ENCODE measurements at places on chromosomes 11 and 22.

DNA sequence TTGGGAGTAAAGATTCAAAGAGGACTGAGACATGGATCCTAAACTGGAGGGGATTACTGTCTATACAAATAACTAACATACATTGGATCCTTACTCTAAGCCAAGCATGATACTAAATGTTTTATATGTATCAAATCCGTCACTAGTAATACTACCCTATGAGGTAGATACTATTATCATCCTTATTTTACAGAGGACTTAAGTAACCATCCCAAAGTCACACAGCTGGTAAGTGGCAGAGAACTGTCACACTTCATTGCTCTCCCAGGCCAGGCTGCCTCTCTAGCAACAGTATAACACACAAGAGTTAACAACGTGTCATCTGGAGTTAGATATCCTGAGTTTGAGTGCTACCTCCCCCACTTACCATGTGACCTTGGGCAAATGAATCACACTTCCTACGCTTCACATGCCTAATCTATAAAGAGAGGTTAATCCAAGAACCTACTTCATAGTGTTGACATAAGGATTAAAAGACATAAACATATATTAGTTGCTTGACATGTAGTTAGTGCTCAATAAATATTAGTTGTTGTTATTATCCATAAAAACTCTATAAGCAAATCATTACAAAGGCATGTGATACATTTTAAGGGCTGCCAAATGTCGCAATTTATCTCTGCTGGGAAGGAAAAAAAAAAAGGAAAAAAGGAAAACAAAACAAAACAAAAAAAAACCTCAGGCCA, 33.8 kb upstream of the SPON1 start:
- no peak for DNase-seq

DNA sequence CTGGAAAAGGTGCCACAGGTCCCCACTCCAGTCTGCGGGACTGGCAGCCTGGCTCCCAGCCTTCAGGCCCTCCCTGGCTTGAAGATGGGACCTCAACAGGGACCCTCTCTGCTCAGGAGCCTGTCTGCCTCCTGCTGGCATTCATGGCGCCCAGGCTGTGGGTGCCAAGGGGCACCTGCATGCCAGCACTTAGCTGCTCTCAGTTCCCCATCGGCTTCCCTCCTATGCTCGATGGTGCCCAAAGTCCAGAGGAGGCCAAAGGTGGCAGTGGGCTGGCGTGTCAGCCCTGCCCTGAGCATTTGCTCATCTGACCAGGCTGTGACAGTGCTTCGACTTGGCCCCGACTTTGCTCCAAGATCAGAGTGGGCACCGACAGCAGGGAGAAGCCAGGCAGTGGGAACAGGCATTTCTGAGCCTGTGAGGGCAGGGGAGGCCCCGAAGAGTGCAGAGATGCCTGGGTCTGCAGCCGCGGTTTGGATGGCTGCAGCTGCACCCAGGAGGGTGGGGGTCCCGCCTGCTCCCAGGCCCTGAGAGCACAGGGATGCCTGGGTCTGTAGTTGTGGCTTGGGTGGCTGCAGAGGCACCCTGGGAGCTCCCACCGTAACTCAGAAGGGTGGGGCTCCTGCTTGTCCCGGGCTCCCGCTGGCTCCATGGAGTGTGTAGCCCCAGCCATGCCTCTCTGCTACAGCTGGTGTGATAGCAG, 463.6 kb downstream of the TBC1D22A start:
- DNase-seq: no peak

- no peak for DNase-seq
Measured at GRCh38 chr11:78786746-78787145, 212.1 kb upstream of the NARS2 start.

DNA sequence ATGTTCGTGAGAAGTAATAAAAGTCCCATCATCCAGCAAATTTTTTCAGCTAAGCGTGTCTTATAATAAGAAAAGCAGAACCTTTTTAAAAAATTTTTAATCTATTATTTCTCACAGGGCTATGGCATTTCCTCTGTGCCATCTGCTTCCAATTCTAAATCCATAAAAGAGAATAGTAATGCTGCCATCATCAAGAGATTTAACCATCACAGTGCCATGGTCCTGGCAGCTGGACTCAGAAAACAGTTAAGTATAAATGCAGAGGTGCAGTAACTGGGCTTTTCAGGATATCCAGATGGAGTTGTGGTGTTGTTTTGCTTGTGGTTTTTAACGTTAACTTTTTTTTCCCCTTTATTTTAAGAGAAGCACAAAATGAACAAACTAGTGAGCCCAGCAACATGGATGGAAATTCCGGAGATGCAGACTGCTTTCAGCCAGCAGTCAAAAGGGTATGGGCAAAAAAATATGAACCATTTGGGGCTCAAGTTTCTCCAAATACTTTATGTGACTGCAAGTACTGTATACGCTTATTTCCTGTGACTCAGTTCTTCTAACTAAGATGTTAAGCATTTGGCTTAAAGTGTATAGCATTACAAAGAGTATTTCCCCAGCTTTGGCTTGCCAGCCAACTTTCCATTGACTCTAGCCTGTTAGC, 25.2 kb downstream of the GTF2H1 start:
- DNase-seq: no peak

DNA sequence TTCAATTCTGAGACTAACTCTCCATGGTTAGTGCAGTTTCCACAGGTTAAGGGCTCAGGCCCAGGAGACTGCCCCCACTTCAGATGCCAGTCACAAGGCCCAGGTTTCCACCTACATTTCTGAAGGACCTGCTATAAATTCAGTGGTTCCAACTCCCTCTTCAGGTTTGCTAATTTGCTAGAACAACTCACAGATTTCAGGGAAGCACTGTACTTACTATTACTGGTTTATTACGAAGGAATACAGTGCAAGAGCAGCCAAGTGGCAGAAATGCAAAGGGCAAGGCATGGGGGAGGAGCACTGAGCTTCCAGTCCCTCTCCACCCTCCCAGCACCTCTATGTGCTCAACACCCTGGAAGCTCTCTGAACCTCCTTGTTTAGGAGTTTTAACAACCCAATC, 39.3 kb upstream of the SPON1 start:
- no peak for DNase-seq

DNA sequence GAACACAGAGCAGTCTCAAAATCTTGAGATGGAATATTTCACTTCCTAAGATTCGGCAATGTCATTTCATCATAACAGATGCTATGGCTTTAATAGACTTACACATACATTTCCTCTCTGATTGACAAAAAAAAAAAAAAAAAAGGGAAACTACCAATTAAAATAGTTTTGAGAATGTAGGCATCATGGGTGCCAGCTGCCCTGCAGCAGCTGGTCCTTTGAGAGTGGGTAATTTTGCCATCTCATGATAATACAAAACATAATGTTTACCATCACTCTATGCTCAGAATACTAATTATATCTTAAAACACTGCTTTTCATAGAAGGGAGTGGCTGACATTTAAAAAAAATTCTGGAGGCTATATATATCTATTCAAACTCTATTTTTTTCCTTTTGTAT, 775.6 kb upstream of the CCDC90B start:
- DNase-seq: no peak

GRCh38 chr11:100777103-100777502, 90.0 kb downstream of the ARHGAP42 start:
- DNase-seq: peak; percentile 87

DNA sequence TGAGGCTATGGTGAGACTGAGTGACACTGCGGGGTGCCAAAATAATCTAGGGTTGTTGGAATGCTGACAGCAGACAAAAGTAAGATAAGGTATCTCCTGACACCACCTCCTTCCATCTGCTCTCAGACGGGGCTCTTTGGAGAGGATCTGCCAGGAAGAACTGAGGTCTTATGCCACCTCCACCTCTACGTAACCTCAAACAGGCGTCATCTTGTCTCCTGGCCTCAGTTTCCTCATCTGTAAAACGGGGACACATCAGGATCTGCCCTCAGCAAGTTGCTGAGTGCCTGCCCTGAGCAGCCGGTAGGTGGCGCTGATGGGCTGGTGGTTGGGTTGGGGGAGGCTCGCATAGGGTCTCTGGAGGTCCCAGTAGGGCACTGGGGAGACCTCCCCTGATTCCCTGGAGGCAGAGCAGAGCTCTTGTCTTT, 1.7 kb upstream of the MYEOV start:
- DNase-seq: no peak

DNA sequence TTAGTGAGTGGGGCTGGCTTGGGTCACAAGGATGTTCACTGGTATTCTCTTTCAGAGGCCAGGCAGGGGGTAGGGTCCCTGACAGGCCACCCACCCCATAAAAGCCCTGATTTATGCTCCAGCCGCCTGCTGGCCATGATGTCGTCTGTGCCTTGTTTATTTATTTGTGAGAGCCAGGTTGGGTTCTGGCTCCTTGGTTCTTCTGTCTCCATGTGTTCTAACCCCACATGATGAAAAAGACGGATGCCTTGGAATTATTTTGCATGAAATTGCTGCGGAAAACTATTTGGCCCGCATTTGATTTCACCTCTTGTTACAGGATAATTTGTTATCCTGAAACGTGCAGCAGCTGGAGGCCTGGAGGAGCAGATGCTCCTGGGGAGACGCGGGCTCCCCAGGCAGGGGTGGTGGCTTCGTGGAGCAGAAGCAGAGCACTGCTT, 46.3 kb upstream of the WNT11 start:
- no peak for DNase-seq

DNA sequence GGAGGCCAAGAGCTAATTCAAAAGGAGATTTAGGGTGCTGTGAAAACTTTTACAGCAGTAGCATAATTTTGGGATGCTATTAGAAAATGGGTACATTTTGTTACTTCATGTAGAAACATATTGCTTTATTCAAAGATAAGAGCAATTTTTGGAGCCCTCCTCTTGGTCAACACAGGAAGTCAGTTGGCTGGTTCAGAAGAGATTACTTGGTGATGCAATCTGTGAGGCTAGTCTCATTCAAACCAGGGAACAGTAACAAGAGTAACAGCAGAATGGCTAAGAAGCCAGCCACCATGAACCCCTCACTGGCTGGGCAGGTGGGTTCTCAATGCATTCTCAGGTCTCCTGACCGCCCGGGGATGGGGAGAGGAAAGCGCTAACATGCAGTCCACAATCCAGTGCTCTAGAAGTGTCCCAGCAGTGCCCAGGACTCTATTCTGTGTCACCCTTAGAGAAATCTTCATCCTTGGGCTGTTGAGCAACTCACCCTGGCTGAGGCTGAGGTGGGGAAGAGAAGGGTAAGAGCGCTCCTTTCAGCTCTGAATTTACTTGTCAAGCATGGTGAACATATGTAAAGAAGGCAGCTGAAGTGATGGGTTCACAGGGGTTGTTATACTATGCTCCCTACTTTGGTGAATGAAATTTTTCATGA, 262.2 kb upstream of the UBASH3B start:
- DNase-seq: no peak

DNA sequence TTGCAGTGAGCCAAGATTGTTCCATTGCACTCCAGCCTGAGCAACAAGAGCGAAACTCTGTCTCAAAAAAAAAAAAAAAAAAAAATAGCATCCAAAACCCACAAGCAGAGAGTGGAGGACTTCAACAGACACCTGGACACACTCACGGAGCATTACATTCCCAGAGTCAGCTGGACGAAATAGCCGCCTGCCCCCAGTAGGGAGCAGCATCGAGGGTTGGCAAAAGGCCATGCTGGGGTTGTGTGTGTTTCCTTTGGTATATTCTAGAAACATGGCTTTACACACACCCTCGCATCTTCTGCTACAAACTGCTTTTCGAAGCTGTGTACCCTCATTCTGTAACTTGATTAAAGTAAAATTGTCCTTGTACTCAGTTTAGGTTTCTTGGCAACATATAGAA, 5.3 kb downstream of the ADA2 start:
- no peak for DNase-seq

- DNase-seq: no peak
Measured at GRCh38 chr11:41289408-41289807, 170.0 kb downstream of the LRRC4C start.

DNA sequence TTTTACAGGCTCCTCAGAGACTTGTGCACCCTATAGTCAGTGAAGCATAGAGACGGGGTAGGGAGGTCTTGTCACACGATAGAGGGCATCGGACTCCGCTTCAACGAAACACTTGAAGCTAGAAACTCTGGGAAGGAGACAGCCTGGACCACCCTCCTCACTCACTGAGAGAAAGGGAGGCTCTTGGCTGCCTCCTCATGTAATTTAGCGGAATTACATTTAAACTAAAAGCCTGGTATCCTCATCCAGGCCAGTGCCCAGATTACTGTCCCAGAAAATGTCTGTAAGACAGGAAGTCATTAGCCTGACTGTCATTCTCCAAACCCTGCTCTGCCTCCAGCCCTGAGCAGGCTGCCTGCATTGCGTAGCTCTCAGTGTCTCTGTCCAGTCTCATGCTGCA, 36.0 kb downstream of the TTLL1 start:
- DNase-seq: no peak

DNA sequence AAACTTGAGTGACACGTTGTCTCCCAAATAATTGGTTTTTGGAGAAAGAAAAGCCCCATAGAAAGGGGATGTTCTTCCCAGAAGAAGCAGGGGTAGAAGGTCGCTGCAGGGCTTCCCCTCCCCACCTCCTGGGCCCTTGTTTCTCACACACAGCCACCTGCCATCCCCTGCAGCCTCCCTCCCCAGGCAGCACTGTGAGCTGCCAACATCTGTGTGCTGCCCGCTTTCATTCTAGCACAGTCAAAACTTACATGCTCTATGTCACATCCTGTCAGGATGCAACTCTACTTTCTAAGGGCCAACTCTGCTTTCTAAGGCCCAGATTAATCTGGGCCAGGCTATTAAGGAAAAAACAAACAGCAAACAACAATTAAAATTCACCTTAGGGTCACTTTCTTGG, 309.4 kb upstream of the ZC3H12C start:
- no peak for DNase-seq

DNA sequence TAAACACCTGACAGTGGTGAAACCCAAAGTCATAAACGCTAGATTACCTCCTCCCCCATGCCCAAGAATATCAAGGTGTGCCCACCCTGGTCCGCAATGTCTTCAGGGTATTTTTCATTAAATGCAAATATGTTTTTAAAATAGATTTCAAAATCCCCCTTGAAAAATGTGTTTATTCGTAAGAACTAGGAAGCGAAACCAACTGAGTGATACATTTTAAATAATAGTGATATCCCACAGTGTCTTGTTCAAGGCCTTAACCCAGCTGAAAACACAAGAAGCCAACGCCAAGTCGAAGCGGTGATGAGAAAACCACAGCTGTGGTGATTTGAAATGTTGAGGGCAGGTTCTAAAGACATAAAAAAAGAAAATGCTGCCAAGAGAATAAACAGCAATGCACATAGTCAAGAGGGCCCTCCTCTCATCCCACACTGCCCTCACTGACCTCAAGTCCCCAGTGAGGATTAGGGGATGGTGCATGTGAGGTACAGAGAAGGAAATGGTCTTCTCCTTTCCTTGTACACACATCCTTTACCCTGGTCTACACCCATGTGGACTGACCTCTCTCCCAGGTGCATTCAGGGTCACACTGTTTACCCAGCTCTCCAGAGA, 25.5 kb downstream of the KCNJ1 start:
- no peak for DNase-seq

DNA sequence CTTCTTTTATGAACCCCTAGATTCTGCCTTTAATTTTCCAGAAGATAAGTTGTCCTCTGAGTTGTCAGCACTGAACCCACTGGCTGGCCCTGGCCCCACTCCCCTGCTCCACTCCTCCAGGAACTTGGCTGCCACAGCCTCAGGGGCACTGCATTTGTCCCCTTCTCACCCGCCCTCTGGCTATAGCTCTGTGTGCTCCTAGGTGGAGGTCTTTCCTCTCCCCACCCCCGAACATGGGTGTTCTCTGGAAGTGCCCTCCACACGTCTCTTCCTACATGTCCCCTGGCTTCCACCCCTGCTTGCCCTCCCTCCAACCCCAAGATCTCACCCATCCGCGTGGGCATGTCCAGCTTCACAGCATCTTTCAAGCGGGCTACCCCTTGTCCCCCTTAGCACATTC, 137.7 kb upstream of the TEAD1 start:
- no peak for DNase-seq

GRCh38 chr11:115503083-115503885, 931 bp downstream of the CADM1 start:
- DNase-seq: no peak
